CD4-positive, alpha-beta T cell treated with Interleukin-6 at 100 ng/mL for 8 hours (primary cell): ENCODE measurements at places on chromosomes 5 and 9.

DNA sequence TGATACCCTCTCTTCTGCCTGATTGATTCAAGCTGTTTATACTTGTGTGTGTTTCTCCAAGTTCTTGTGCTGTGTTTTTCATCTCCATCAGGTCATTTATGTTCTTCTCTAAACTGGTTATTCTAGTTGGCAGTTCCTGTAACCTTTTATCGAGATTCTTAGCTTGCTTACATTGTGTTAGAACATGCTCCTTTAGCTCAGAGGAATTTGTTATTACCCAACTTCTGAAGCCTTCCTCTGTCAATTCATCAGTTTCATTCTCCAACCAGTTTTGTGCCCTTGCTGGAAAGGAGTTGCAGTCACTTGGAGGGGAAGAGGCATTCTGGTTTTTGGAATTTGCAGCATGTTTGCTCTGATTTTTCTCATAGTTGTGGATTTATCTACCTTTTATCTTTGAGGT is 126.2 kb upstream of the FTMT start:
- no peak for DNase-seq

DNA sequence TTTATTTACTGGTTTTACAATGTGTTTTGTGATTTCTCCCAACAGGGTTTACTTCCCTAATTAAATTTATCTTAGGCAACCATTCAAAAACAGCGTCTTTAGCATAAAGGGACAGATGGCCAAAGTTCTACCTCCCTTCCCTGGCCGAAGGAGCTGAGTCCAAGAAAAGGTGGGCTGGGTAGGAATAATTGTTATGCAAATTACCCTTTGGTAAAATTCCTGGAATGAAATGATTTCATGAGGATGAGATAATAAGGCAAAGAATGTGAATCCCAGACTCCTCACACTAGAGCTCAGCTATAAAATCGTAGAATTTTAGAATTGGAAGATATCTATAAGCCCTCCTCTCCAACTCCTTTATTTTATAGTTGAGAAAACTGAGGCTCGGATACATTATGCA is 119.6 kb downstream of the SGCD start:
- DNase-seq: no peak

GRCh38 chr5:52521236-52521635 is 266.5 kb upstream of the ITGA1 start:
- no peak for DNase-seq

DNA sequence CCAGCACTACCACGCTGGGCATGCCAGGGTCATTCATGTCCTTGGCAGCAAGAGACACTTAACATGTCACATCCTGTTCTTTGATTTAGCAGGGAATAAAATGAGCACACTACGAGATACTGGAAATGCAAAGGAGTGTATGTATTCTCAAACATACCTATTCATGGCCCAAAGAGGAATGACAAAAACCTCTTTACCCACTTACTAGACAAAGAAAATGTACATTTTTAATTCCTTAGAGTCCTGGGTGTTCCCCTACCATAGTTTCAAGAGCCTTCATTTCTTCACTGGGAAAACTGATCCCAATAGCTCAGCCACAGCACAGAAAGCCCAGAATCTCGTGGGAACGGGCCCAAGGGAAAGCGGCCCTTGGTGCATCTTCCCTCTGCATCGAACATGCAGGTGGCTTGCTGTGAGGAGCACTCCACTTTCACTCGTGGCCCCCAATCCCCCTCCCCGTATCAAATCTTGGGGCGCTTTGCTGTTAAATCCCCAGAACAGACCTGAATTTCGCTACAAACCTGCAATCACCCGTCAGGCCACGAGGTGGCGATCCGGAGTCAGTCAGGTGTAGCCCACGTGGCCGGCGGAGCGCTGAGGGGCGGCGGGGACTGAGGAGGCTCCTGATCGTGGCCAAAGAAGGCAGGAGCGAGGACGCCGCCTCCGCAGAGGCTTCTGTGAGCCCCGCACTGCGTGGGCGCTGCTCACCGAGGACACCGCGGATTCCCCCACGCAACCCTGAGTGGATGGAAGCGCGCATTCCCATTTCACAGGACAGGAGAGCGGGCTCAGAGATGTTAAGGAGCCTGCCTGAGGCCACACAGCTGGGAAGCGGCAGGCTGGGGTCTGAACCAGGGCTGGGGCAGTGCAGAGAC is 91.4 kb downstream of the LMX1B start:
- peak; percentile 81 for DNase-seq

DNA sequence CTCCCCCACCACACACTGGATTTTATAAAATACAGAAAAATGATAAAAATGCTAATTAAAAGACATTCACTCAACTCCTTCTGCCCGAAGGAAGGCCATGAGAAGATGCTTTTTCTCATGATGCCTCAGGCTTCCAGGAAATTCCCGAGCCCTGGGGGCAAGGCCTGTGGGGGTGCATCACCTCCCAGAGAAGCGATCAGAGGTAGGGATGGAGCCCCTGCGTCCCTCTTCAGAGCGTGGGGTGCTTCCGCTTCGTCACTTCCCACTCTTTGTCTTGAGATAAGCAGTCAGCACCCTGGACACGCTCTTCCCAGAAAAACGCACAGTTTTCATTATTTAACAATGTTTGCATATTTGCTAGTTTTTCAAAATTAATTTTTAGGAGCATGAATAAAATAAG is 33.3 kb upstream of the SH3PXD2B start:
- no peak for DNase-seq

GRCh38 chr5:171116719-171117118 is 192.3 kb upstream of the TLX3 start:
- DNase-seq: no peak

- no peak for DNase-seq
Measured at GRCh38 chr5:169534939-169535338, 48.6 kb upstream of the SPDL1 start.
